ENCODE measurements at places on chromosomes 5 and 9.

DNA sequence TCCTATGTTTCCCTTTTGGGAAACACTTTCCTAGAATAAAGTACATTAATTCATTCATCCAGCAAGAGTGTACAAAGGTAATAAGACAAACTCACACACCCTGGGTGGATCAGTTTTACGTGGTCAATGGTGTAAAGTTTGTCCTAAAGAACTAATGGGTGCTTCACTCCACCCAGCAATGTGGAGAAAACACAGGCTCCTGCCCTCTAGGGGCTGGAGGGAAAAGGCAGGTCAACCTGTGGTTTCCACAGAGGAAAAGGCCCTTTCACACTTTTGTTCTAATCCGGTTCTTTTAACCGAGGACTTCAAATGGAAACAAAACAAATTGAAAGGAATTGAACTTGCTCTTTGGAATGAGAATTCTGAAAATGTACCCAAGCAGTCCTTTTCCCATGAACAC lies 80.9 kb upstream of the SPOCK1 start:
- DNase-seq = no peak

- no peak for DNase-seq
These were observed 253.9 kb downstream of the CEMIP2 start for GRCh38 chr9:71514344-71514975.

GRCh38 chr9:30198463-30199309 lies 2185.8 kb upstream of the ACO1 start:
- DNase-seq = no peak

DNA sequence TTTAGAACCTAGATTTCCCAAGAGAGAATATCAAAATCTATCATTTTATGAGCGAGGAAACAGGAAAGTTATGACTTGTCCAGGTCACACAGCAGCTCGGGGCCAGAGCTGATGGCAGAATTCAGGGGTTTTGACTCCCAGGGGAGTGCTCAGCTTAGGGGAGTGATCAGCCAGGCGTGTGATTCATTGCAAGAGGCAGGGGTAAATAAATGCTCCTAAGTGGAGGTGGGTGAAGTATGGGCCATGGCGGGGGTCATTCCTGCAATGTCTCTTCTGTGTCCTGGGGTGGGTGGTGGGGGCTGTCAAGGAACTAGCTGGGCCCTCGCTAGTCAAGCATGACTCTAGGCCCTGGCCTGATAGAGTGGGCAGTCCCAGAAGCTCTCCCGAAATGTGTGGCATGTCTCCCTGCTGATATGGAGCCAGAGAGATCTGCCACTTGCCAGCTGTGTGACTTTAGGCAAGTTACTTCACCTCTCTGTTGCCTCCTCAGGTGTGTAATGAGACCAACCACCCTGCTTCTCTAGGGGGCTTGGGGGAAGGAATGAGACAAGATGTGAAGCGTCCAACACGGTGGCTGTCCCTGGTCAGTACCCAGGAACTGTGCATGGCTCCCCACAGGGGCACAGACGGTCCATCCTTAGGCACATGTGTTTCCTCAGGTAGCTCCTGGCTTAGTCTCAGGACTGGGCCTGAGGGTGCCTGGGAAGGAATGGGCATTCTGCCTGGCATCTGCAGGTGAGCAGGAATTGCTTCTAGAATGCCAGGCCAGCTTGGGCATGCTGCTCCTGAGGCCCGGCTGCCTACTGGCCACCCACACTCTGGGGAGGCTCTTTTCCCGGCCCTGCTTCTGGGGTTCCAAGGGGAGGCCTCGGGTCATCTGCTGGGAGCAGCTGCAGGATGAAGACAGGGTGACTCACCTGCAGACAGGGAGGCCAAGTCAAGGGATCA lies 36.5 kb upstream of the SH3PXD2B start:
- no peak for DNase-seq

- no peak for DNase-seq
These were observed 81.8 kb downstream of the MED10 start for GRCh38 chr5:6296524-6296923.

GRCh38 chr5:30042677-30043076 lies 1150.8 kb upstream of the CDH6 start:
- no peak for DNase-seq

DNA sequence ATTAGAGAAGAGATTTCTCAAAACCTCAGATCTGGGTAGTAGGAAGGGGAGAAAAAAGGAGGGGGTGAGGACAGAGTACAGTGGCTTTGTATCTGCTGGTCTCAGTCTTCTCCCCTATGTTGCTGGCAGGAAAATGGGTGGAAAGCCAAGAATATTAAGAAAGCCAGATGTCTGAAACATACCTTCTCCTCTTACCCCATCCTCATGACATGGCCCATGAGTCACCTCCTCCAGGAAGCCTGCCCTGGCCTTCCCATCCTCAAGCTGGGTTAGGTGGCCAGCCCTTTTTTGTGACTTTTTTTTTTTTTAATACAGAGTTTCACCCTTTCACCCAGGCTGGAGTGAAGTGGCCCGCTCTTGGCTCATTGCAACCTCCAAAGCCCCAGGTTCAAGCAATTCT lies 61.8 kb downstream of the ABCA1 start:
- no peak for DNase-seq

DNA sequence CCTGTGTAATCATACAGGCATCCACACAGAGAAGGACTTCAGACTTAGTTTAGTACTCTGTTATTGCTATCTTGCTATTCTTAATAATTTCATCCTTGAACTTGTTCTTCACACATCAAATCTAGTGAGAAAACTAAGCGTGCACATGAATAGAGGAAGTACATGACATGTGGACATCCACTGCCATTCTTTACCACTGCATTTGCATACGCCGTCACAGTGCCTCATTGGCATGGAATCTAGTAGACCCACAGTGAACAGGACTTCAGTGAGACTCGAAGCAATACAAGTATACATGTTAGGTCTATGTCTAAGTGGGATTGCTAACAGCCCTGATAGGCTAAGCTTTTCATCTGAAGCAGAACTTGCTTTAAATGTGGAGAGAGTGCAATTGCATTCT lies 592.1 kb downstream of the TLE4 start:
- DNase-seq = no peak

DNA sequence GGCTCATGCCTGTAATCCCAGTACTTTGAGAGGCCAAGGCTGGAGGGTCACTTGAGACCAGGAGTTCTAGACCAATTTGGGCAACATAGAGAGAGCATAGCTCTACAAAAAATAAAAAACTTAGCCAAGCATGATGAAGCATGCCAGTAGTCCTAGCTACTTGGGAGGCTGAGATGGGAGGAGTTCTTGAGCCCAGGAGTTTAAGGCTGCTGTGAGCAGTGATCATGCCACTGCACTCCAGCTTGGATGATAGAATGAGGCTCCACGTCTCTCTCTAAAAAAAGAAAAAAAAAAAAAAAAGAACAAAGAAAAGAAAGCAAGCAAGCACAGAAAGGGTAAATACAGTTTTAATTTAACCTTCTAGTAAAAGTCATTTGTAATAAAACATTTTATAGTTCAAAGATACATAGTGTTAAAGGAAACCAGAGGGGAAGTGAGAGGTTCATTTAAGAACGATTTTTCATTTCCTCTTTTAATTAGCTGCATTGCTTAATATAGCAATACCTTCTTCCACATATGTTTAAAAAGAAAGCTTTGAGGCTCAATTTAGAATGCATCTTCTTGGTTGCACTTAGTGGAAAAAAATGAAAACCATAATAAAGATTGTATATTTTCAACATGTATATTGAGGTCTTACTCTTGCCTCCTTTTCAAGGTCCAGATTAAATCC lies 14.9 kb downstream of the GAPT start:
- DNase-seq = peak; percentile 28

DNA sequence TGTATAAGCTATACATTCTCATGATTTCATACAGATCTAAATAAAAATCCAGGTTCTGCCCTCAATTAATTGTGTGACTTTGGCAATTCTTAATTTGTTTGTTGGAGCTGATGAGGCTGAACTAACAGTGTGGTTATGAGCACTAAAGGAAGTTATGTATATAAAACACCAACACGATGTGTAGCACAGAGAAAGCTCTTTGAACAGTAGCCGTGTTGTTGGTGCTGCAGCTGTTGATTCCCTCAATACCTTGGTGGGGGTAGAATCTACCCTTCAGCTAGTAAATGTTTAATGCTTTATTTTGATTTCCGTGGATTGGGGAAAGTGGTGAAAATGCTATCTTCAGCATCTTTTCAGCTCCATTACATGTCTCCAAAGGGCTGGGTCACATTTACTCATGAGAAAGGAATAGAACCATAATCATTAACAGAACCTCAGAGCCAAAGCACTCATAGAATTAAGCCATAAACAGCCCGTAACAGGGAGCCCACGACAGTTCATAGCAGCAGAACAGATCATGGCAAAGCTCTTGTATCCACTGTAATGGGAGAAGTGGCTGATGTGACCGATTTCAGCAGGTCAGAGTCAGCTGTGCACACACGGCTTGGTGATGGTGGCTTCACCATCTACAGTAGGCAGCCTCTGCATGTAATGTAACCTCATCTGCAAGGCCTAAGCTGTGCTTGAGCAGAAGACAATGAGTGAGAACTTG lies 332.7 kb downstream of the DIRAS2 start:
- DNase-seq = no peak

DNA sequence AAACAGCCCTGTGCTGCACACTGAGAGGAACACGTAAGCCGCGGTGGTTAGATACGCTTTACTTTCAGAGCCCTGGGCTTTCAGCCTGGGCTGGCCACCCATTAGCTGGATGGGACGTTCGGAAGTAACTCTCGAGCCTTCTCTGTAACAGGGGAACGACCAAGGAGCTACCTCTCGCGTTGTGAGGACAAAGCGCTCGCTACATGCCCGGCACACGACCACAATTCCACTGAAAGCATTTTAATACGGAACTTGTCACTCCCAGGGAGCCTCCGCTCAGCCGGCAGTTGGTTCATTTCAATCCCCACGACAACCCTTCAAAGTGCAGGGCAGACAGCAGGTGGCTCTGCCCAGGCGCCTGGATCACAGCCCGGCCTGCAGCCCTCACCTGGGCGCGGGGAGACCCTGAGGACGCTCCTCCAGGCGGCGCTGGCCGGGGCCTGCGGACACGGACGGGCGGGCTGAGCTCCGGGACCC lies 368 bp downstream of the SURF1 start:
- no peak for DNase-seq

DNA sequence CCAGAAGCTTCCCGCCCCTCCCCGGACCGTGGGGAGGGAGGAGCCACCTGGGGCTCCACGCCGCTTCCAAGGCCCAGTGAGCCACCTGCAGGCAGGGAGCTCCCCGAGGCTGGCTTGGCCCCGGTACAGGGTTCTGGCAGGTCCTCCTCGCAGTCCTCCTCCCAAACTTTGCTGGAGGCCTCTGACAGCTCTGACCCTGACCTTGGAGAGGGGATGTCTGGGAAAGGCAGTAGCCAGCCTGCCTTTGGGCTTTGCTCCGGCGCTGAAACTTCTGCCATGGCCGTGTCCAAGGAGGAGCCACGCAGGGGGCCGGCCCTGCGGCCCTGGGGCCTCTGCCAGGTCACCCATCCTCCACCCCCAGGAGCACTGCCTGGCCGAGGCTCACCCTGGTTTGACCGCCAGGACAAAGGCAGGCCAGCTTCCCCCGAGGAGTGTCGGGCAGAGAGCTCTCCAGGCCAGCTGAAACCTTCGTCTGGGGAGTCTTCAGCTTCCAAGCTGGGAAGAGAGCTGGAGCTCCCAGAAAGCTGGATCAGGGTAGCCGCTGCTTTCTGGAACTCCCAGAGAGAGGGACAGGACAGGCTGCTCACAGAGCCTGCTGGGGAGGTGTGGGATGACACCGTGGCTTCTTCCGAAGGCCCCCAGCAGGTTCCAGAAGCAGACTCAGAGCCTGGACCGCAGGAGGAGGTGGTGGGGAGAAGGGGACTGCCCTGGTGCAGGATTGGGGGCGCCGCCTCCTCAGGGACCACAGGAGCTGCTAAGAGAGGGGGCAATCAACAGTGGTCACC lies 9.0 kb upstream of the QSOX2 start:
- DNase-seq = no peak

- DNase-seq = no peak
These were observed 459 bp upstream of the ERAP2 start for GRCh38 chr5:96875791-96876291.

DNA sequence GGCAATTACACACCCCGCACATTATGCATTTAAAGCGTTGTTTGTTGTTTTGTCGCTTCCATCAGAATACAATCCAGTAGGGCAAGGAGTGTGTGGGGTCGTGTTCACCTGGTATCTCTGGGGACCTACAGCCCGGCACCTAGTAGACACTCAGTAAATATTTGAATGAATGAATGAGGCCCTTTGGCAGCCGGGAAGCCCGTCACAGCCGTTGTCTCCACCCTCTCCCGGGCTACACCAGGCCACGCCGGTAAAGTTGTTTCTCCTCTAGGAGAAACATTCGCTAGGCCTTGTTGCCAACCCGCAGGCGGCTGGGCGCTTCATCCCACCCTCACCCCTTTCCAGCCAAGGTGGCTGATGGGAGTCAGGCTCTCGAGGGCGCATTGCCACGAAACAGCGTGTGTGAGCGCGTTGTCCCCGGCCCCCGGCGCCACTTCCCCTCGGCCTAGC lies 876 bp upstream of the JAK2 start:
- no peak for DNase-seq

DNA sequence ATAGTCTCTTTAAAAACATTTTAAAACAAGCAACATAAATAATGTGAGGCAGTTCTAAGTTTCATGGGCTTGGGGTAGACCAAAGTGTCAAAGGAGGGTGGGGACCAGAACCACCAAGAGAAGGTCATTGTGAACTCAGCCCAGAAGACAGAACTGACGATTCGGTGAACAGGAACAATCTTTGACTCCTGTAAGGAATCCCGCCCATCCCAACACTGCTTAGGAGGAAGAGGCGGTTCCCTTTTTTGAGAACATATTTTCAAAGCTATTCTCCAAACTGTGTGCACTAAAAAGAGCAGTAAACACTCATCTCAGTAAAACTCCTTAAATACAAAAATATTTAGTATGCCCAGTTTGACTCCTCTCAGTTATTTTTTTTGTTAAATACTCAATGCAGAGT lies 176.5 kb upstream of the TLE4 start:
- no peak for DNase-seq

DNA sequence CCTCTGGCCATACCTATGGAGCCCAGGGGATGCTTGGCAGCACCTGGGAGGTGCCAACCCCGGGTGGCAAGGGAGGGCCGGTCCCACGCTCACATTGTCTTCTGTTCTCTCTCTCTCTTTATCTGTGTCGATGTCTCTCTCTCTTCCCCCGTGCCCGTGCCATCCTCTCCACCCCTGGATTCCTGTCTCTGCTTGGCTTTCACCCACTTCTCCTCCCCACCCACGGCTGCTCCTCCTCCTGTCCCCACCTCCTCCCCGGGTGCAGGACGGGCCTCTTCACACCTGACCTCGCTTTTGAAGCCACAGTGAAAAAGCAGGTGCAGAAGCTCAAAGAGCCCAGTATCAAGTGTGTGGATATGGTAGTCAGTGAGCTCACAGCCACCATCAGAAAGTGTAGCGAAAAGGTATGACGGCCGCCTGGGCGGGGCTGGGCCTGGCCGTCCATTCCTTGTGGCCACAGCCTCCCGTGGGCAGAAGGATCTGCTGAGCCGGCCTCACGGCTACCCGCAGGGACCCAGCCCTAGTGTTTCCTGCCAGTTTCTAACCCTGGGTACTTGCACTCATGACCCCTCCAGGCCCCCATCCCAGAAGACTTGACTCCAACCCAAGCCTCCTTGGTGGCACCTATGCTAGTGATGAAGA lies 22.7 kb downstream of the DNM1 start:
- DNase-seq = no peak

Data from SIG-M5 (cell line).